Activated CD8-positive, alpha-beta memory T cell treated with anti-CD3 and anti-CD28 coated beads for 1 hour (primary cell): ENCODE measurements at places on chromosomes 6 and 20.

GRCh38 chr6:4021854-4022695 is 56.9 kb downstream of the FAM217A start:
- no peak for DNase-seq

- no peak for DNase-seq
Observed at GRCh38 chr20:44083220-44083933, 103.6 kb downstream of the JPH2 start.

DNA sequence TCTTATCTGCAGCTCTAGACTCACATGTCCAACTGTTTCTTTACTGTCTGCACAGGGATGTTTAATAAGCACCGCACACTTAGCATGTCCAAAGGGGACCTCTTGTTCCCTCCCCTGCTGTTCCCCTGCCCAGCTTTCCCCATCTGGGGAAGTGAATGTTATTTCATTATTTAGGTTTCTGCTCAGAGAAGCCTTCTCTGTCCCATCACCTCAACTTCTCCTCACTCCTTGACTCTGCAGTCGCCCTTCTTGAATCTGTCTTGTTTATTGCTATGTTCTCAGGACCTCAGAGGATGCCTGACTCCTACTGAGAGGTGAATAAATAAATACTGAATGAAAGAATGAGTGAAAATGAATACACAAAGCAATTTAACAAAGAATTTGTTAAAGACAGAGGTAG is 121.0 kb downstream of the SASH1 start:
- no peak for DNase-seq

- no peak for DNase-seq
Observed at GRCh38 chr6:63546697-63547096, 25.6 kb upstream of the LOC128125822 start.

DNA sequence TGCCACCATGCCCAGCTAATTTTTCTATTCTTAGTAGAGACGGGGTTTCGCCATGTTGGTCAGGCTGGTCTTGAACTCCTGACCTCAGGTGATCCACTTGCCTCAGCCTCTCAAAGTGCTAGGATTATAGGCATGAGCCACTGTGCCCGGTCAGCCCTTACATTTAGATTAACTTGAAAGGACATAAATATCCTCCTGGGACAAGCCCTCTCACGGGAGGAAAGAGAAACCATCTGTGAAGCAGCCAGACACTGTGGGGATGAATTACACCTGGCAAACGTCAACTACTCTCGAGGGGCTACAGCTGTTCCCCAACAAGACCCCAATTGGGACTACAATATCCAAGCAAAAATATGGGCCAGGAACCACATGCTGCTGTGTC is 32.7 kb upstream of the SAMHD1 start:
- no peak for DNase-seq

- no peak for DNase-seq
Observed at GRCh38 chr20:35939264-35939663, 15.0 kb downstream of the SCAND1 start.

DNA sequence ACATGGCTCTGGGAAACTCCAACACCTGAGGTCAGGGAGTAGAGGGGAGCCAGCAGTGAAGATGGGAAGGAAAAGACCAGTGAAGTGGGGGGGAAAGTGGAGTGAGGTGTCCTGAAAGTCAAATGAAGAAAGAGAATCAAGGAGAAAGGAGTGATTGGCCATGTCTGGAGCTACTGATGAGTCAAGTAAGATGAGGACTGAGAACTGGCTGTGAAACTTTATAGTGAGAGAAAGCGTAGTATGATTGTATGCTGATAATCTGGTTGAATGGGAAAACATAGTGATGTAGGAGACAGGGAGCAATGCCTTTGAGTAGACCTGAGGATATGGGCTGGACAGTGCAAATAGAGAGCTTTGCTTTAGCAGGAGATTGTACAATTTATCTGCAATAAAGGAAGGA is 183.6 kb upstream of the GMDS start:
- DNase-seq, result no peak

DNA sequence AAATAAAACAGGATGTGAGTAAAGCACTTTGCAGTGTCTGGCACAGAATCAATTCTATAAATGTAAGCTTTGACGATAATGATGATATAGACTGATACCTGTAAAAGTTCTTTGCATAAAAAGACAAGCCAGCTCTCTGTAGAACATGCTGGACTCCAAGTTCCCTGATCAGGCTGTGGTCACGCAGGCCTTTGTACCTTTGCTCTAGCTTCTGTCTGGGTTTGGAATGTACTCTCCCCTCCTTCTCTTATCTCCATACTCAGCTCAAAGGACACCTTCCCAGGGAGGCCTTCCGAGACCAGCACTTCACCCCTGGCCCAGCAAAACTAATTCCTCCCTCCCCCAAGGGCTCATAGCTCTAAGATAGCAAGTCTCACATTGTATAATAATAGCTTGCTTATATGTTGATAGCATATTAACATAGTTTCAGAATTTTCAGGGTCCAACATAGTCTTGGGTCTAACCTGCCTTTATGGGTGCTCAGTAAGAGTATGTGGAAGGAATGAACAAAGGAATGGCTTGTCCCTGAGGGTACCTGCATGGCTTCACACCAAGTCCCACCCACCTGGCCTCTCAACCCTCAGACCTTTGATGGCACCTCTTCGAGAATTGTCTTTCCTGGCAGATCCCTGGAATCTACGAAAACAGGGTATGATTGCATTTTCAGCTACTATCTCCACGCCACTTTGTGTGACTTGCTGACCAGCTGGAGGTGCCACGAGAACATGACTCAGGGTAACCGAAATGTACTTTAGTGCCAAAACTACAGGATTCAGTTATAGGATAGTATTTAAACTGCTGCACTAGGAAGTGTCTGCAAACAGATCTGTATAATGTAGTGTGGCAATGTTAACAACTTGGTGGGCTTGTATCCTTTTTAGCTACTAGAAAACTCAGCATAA is 41.7 kb upstream of the PIM1 start:
- no peak for DNase-seq

GRCh38 chr6:66662721-66663507 is 955.9 kb upstream of the EYS start:
- no peak for DNase-seq

DNA sequence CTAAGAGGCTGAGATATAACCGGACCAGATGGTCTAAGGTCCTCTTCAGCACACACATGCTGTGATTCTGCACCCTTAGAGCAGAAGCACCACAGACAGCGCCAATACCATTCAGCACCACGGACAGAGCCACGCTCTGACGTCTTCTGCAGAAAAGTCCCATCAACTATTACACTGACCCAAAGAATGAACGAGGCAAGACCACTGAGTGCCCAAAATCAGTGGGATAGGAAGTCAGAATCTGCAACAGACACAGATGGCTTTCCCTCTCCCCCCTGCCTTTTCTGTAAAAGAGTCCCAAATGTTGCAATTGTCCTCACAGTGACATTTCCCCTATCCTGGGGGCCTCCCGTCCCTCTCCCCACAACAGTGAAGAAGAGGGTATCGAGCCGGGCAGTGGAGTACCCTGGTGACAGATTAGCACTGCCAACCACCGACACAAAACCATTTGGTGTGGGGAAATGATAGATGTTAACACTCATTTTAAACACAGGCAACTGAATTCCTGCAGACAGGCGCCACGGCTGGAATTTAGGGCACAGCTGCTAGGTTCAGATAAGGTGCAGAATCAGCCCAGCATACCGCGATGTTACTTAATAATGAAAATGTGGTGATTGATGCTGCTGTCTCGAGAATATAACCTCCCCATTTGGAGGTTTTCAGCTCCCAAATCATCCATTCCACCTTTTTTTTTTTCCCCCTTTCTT is 66.6 kb upstream of the CTNNBL1 start:
- no peak for DNase-seq

DNA sequence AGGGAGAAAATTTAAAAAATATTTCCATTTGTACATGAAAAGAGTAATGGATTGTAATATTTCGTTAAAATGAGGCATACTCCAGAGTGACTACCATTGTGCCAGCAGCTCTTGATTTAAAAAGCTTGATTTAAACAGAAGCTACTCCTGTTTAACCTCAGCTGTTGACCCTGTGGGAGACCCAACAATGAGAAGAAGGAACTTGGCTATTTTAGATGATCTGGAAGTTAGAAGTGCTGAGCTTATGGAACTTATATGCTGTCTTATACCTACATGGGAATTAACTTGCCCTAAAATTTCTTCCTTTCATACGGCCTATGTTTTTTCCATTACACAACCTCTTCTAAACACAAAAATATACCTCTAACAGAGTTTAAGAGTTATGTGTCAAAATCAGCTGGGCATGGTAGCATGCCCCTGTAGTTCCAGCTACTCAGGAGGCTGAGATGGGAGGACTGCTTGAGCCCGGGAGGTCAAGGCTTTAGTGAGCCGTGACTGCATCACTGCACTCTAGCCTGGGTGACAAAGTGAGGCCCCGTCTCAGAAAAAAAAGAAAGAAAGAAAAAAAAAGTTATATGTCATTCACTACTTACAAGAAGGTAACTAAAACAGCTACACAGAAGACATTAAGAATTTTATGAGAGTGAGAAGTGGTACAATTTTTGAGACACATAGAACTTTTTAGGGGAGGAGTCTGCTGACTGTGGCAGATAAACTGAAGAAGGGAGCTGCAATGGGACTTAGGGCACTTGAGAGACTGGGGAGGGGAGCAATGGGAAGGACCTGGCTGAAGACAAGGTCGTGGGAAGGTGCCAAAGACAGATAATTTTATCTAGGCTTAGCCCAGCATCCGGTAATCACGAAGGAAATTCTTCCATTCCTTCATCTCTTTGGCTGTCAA is 139.9 kb downstream of the MYB start:
- no peak for DNase-seq

DNA sequence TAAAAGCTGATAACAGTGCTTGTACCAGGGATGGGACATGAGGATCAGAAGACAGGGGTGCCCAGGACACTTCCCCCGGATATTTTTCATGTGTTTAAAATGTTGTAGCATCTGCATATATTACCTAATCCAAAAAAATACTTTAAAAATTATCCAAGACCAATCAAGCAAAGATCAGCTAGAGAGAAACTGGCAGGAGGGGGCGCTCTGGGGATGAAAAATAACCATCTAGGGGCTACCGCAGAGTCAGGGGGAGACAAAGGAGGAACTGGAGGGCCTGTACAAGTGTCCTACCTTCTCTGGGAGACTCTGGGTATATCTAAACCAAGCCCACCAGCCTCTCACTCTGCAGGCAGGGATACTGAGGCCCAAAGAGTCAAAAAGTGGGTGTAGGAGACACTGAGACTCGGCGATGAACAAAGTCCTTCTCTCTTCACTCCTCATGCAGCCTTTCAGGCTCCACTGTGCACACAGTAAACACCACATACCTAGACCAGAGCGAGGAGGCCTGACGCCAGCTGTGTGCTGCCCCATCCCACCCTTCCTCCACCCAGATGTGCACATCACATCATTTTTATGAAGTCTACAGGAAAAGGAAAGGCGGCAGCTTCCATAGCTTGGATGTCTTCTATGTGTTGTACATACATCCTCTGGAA is 9.8 kb downstream of the RIMS4 start:
- DNase-seq, result no peak

- no peak for DNase-seq
Observed at GRCh38 chr6:5746759-5747130, 260.0 kb downstream of the NRN1 start.
